ENCODE measurements at places on chromosomes 4 and X.

DNA sequence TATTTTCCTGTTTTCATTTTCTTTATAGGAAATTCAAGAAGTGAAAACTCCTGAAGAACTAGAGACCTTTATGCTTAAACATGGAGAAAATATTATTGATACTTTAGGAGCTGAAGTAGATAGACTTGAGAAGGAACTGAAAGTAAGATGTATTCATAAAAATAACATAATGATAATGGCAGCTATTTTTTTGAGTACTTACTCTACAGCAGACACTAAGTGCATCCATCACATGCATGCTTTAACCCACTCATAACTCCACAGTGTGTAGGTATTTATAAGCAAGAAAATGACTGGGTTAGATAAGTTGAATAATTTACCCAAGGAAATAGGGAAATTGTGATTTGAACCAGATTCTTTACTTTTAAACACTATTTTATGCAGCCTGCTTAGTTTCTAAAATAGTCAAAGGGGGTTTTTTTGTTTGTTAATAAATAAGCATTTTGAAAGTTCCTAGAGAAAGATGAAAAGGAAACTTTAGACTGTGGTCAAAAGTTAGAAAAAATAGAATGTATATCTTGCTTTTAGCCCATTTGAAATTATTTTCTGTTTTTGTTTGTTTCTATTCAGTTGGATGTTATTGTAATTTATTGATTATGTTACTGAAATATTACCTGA, 74.2 kb downstream of the BEND4 start:
- DNase-seq: no peak

DNA sequence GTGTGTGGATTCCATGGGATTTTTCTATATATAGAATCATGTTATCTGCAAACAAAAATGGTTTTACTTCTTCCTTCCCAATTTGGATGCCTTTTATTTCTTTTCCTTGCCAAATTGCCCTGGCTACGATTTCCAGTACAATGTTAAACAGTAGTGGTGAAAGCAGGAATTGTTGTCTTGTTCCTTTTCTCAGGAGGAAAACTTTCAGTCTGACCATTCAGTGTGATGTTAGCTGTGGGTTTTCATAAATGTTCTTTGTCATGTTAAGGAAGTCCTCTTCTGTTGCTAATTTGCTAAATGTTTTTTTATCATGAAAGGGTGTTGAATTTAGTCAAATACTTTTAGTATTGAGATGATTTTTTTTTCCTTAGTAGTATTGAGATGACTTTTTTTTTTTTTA, 10.9 kb downstream of the SAP30 start:
- DNase-seq: no peak

DNA sequence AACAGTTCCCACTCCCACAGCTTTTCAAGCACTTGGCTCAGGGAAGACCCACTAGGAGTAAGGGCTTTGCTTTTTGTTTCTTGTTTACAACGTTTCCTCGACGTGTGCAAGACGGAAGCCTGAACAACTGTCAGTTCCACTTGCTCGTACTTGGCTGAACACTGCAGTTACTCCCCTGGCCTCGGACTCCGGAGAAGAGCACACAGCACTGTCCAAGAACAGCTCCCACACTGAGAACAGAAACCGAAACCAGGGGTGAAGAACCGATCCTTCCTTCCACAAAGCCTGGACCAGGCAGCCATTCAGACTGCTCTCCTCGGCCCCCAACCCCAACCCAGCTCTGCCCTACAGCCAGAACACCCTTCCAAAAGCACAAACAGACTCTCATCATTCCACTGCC, 25.5 kb downstream of the IRF2 start:
- DNase-seq: peak; percentile 68

DNA sequence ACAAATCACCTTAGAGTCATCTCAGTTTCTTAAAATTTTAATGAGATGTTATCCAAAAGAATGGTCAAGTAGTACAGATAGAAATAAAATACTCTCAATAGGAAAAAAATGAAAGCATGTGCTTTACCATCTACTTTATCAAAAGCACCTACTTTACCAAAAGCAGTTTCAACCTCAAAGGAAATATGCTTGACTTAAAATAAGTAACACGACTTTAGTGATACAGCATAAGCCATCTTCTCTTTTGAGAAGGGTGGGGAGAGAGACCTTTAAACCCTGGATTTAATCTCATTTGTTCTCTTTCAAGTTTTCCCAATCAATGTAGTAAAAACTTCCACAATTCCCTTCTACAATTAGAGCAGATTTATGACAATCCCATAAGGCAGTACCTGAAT, 26.5 kb downstream of the OTUD4 start:
- DNase-seq: no peak

GRCh38 chr4:96698831-96699230, 858.9 kb downstream of the PDHA2 start:
- DNase-seq: no peak

GRCh38 chrX:38768079-38768478, 33.2 kb upstream of the MID1IP1 start:
- DNase-seq: no peak

GRCh38 chr4:54378461-54378860, 149.4 kb downstream of the PDGFRA start:
- no peak for DNase-seq

DNA sequence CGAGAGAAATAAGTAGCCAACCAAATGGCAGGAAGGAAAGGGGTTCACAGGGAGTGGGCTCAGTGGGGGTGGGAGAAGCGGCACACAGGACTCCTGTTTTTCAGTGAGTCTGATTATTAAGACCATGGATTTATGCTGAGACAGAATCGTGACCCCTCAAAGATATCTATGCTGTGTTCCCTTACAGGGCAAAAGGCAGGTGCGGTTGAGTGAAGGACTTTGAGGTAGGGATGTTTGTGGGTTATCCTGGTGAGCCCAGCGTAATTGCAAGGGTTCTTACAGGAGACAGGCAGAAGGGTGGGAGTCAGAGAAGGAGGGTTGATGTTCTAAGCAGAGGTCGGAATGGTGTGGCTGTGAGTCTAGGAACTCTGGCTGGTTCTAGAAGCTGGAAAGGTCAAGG, 73.0 kb downstream of the EVC start:
- DNase-seq: no peak

DNA sequence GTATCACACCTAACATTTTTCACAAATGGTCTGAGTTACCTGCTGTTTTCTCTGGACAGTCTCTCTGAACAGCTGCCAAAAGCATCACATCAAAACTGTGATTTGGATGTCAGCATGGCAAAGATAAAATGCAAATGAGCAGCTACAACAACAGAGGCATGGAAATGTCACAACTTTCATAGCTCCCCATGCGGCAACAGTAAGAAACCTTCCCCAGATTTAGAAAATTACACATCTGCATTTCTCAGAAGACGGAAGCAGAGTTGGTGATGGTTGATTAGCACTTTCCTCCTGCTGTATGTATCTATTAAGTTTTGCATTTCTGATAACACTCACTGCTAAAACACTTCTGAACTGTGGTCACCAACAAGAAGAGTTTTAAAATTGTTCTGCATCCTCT, 9.7 kb downstream of the PRKG2 start:
- no peak for DNase-seq

- no peak for DNase-seq
These were observed 775 bp downstream of the AMOT start for GRCh38 chrX:112839856-112840255.

- no peak for DNase-seq
These were observed 107.8 kb downstream of the SLC4A4 start for GRCh38 chr4:71446479-71447081.

DNA sequence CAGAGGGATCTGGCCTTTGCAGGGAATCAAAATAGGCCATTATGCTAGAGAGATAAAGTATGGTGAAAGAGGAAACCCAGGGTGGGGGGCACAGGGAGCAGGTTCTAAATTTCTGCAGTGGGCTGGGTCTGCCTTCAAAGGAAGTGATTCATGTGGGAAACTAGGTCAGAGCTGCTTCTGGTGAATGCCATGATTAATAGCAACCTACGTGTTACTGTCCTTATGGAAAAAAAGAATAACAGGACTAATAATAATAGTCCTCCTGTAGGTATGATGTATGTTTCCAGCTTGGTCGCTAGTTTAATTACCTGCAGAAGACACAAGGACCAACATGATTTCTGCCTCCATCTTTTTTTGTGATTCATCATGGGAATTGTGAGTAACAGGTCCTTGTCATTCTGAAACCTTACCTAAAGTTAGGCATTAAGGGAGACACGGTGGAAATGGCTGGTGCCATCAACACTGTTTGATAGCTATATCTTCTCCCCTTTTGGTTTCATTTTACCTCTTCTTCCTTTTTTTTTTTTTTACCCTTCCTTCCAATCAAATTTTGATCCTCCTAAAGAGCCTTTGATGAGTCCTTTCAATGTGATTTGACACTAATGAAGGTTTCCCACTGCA, 180.4 kb downstream of the CPEB2 start:
- peak; percentile 28 for DNase-seq

GRCh38 chr4:123397144-123398065, 810 bp downstream of the SPRY1 start:
- DNase-seq: peak; percentile 12

DNA sequence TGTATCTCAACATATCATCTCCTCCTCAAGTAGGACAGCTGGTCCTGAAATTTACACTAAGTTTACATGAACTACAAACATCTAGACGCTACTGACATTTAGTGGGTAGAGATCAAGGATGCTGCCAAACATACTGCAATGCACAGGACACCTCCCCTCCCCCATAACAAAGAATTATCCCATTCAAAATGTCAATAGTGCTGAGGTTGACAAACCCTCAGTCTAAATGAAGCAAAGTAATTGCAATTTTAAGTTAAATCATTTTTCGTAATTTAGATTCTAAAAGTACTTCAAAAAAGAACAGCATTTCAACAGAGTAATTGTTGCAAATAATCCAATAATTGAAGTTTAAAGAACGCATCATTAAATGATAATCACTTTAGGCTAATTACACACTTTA, 1.2 kb downstream of the PRMT9 start:
- DNase-seq: no peak

- no peak for DNase-seq
These were observed 49.5 kb upstream of the STOX2 start for GRCh38 chr4:183855323-183856190.

GRCh38 chr4:102641793-102642192, 119.0 kb downstream of the MANBA start:
- no peak for DNase-seq

All from Daoy (cell line).